T-helper 17 cell (primary cell): ENCODE measurements at places on chromosomes 5 and 9.

GRCh38 chr5:2029206-2029605 is 146.5 kb upstream of the IRX4 start:
- DNase-seq, result no peak

DNA sequence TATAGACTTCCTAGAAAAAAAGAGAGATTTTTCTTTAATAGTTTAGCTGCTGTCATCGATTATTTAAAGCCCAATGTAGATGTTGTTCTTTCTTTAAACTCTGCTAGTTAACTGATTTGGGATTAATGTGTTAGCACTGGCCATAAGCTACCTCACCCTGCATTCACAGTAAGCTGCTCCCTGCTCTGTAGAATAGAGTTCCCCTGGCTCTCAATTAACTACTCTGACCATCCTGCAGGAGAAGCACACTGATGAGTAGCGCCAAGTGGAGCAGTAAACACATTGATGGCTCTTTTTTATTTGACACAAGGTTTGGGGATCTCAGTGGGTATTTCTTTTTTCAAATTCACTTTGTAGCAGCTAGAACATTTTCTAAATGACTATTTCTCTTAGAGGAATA is 807.9 kb upstream of the ZNF608 start:
- DNase-seq, result no peak

DNA sequence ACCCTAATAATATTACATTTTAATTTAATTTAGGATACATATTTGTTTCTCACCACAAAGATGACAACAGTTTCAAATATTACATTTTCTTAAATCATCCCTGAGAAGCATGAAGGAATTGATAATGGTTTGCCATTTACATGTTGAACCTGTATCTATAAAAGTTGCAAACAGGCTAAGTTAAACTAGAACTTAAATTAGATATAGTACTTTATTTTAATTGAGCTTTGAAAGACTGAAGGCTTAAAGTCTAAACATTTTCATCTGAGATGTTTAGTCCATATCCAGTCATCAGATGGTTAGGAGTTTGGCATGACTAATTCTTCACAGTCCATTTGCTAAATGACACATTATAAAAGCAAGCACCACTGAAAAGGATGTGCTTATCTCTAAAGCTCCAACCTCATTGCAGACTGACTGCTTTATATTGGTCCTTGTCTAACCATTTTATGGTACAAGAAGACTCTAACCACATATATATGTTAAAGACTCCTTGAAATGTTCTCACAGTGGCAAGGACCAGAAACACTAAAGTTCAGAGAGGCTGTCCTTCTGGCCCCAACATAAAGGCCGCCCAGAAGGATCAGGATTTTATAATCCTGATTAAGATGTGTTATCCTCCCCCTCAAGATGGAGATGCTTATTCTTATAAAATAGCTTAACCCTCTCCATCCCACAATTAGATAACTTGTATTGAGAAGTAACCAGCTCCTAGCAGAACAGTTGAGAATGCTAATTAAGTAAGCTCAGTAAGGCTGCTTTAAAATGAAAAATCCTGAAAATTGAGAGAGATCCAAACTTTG is 25.8 kb downstream of the WNT8A start:
- DNase-seq, result no peak

DNA sequence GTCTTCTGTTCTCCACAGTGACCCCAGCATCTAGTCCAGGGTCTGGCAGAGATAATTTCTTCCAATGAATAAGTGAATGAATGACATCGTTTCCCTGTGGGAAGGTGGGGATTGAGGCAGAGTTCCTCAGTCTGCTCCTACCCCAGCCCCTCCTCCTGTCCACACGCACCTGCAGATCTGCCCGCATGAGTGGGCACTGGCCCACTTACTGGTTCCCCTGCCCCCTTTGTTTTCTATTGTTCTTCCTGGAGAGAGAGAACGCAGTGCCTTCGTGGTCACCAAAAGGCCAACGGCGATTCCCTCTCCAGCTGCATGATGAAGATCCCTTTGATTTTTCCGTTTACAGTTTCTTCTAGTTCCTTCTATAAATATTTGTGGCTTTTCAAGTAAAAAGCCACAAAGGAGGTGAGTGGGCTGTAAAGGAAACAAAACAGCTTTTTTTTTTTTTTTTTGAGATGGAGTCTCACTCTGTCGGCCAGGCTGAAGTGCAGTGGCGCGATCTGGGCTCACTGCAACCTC is 5.8 kb upstream of the FPGS start:
- DNase-seq, result no peak

DNA sequence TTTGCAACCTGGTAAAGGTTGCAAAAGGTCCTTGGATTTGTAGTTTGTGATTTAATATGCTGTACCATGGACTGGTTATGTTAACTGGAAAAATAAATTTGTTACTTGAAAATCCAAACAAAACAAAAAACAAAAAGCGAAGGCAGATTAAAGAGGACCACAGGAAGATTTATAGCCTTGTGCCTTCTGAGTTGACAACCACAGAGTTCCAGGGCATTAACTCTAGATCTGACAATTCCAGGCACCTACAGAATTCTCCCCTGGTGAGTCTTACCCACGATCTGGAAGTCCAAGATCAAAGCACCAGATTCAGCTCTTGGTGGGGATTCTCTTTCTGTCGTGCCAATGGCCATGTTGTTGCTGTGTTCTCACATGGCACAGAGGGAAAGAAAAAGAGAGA is 107.9 kb upstream of the SELENOP start:
- DNase-seq, result no peak

- no peak for DNase-seq
Observed at GRCh38 chr9:20582150-20582549, 40.1 kb downstream of the MLLT3 start.

DNA sequence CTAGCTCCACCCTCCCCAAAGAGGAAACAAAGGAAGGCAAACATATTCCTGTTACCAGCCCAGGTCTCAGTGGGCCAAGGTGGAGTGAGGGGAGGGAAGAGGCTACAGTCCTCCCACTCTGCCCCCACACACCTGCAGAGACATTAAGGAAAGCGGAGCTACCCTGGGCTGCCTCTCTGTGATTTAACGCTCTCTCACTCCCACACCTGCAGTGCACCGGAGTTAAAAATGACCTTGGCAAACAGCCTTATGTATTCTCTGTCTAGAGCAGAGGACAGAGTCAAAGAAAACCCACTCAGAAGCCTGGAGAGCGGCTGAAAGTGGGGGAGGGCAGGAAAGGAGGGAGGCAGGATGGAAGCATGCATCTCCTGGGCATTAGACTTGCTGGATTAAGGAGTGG is 32.7 kb downstream of the KCNIP1 start:
- DNase-seq, result no peak

GRCh38 chr5:76325326-76325725 is 77.8 kb upstream of the IQGAP2 start:
- DNase-seq, result no peak

GRCh38 chr9:112061152-112061740 is 113.9 kb downstream of the SUSD1 start:
- no peak for DNase-seq

DNA sequence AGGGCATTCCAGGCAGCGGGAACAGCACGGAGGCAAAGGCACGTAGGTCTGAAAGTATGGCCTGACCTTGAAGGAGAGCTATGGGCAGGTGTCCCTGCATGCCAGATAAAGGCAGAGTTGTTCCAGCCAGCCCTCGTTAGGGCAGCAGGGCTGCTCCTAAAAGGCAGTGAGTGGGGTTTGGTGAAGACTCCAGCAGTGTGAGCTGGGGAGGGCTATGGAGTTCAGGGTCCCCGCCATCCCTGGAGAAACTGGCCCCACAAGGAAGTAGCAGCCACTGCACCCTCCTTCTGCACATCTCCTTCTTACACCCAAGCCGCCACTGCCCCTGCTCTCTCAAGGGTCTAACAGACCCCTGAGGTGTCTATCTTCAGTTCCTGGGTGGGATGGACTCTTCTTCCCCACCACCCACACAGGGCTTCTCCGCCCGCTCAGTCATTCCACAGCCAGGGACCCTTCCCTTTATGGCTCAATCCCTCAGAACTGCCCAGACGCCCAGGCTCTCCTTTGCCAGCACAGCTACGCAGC is 1.4 kb downstream of the AKNA start:
- DNase-seq, result no peak

DNA sequence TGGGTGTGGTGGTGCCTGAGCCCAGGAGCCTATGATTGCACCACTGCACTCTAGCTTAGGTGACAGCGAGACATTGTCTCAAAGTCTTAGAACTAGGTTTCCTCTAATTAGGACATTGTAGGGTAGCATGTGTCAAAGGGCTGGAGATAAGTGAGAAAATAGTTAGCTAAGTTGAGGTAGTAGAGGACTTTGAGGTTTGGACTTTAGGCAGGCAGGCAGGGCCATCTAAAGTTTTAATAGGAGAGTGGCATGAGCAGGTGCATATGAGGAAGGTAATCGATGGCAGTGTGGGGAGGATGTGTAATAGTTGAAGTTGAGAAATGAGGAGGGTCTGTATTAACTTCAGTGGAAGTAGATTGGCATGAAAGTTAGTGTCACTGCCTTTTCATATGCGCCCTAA is 21.1 kb downstream of the CNOT6 start:
- DNase-seq, result no peak

GRCh38 chr9:100217536-100217935 is 118.5 kb downstream of the INVS start:
- no peak for DNase-seq

- DNase-seq, result no peak
Observed at GRCh38 chr5:141743866-141744272, 61.8 kb upstream of the ARAP3 start.

DNA sequence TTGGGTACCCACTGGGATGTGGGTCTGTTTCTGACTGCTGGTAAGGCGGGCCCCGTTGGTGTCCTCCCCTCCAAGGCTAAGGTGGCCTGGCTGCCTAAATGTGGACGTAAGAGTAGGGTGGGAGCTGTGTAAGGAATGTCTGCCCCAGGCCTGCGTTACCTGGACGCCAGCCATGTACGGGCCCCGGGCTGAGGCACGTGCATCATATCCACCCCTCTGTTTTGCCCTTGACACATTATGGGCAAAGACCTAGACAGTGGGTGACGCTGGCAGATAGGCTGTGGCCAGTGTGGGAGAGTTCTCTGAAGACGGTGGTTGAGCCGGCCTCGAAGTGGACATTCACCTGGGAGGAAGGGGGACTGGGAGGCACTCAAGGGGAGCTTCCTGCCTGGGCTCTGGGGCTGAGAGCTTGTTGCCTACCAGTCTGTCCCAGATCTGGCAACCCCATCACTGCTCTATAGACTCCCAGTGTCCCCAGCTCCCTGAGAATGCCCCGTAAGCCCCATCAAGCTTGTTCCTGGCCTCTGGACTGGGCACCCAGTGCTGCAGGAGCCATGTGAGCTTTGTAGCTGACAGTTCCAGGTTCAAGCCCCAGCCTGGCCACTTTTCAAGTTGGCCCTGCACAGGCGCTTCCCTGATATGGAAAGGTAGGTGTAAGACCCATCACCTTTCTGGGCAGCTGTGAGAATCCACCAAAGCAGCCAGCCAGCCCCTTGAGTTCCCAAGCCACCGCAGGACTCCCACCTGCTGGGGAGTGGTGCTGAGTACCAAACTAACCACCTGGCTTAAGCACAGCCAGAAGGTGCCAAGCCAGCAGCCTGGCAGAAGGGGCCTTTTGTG is 3.2 kb upstream of the PRR7 start:
- DNase-seq, result no peak

DNA sequence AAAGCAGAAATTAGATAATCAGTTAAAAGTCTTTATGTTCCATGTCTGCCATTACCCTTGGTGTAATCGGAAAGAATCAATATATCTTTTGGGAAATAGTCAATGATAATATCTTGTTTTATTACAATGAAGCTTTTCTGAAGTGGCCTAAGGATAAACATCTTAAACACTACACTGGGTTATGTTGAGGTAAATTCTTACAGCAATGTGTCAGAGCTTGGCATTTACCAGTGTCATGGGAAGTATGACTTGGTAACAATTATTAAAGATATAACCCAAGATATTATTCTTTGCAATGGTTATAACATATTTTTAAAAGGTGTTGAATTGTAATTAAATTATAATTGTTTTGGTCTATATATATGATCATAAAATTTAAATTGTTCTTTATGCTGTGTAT is 84.7 kb downstream of the CFAP95 start:
- no peak for DNase-seq

DNA sequence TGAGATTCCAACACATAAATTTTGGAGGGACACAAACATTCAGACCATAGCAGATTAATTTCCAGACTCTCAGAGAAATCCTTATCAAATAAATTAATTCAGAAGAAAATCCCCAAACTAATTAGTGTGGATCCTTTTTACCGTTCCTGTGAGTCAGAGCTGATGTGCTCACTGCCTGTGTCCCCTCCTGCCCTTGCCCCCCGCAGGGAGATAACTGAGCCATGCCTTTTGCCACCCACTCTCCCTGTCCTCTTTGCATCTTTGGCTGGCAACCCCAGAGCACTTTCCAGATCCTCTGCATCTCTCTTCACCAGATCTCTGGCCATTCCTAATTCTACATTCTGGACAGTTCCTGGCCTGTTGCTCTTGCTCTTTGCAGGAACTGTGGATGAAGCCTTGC is 135.4 kb upstream of the MAP1B start:
- DNase-seq, result no peak

- no peak for DNase-seq
Observed at GRCh38 chr9:37639841-37640240, 10.9 kb upstream of the FRMPD1 start.

DNA sequence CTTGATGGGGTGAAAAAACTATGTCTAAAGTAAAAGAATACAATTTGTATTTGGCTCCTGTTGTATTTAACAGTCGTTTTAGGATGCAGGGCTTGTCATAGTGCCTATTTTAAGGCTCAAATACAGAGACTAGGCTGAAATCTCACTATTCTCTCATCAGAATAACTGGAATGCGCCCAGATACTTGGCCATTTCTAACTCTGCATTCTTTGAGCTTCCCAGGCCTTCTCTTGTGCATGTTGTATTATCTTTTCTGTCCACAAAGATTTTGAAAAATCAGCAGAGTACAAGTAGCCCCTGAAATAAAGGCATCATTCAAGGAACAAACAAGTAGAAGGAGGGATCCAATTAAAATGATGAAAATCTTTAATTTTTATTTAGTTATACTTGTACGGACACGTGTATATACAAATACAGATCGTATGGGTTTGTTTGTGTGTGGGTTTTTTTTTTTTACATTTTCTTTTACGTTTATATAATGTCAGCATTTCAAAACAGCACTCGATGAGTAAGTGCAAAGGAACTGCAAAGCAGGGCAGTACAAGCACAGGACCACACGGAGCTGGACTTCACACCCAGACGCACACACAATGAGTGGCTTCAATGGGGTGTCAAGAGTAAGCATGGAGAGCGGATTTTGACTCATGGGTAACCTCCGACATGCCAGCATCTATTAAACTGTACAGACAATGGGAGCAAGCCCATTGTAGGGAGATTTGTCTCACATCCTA is 294.0 kb downstream of the EFNA5 start:
- DNase-seq, result no peak

DNA sequence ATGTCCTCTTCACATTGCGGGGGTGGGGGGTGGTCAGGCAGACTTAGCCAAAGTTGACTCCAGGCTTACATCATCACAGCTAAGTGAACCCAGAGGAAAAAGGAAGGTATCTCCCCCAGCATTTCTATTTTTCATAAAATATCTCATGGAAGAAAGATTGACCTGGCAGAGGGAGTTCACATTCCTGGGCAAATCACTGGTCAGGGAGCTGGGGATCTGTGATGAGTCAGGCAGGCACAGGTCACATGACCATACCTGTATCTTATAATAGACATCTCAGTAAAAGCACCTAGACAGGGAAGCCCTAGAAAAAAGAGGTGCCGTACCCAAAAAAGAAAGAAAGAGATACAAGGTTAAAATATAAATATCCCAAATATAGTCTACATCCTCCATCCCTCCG is 57.3 kb upstream of the WWC1 start:
- no peak for DNase-seq

GRCh38 chr5:53994148-53994547 is 316.2 kb downstream of the ARL15 start:
- no peak for DNase-seq

GRCh38 chr9:121269642-121270254 is 1.8 kb downstream of the GSN start:
- DNase-seq, result no peak
